DND-41 (cell line): ENCODE measurements at places on chromosomes 4 and X.

DNA sequence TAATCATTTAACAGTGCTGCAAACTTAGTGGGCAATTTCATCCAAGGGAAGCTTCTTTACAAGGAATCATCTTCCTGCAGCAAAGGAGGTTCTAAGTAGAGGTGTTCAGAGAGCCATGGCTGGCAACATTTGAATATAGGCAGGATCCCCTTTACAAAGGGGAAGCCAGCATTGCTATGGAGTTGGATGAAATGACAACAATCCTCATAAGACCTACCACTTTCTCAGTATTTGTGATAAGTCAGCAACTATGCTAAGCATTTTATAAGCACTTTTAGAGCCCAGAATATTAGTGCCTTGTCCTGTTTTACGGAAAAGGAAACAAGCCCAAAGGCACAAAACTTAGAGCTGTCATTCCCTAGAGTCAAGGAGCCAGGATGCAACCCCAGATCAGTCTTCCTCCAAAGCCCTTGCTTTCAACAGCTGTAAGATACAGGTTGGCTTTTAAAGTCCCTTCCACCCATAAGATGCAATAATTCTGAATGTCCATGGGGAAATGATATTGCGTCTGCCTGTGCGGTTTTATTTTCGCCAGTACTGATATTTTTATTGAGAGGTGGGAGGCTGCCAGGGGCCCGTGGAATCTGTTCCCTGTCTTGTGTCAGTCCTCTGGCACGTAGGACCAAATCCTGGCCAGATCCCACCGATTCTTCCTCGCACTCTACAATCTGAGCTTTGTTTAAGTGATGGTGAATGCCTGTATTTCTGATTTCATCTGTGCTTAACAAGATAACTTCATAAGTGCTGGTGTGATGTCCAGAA, 59.1 kb downstream of the SMIM20 start:
- no peak overlapping the region for H3K4me3 ChIP-seq
- H3K36me3 ChIP-seq, result no peaks in the 10 kb centered on the region
- no peaks in the 10 kb centered on the region for H3K4me1 ChIP-seq
- H3K27ac ChIP-seq, result no peak overlapping the region

DNA sequence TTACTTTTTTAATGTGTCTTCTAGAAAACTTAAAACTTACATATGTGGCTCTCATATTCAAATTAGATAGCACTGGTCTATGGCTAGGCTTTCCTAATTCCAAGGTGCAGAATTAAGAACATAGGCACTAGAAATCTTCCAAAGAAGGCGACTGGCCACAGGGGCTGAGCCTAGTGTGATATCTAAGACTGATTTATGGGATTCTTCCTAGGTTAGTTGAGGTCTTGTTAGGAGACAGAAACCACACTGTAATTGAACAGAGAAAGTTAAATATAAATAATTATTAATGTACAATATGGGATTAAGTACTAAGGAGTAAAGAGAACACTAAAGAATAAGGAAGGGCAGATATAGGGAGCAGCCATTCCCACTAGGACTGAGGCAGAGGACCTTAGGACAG, 48.3 kb downstream of the SNX25 start:
- H3K4me3 ChIP-seq, result no peak overlapping the region
- H3K4me1 ChIP-seq, result peaks cover 17% of the 10 kb centered on the region; the same call in 1 of the 2 replicates
- H3K36me3 ChIP-seq, result no peaks in the 10 kb centered on the region
- DNase-seq, result no peak

- no peak overlapping the region for H3K27ac ChIP-seq
- H3K27me3 ChIP-seq, result peaks cover 3% of the 10 kb centered on the region
- no peaks in the 10 kb centered on the region for H3K4me1 ChIP-seq
- DNase-seq, result no peak
These were observed 247.1 kb upstream of the PITX2 start for GRCh38 chr4:110869862-110870572.

DNA sequence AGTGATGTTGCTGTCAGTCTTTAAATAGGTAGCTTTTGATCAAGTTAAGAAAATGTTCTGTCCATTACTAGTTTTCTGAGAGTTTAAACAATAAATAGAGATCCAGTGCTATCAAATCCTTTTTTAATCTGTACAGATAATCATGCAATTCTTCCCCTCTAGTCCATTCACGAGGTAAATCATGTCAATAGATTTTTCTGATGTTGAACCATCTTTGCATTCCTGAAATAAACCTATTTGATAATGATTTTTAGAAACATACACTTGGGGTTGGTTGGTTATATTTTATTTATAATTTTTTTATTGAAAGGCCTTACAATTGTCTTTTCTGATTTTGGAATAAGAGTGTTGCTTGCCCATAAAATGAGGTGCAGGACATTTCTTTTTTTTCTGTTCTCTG, 95.0 kb downstream of the FAM53A start:
- no peak overlapping the region for H3K4me3 ChIP-seq
- no peaks in the 10 kb centered on the region for H3K27me3 ChIP-seq
- no peaks in the 10 kb centered on the region for H3K4me1 ChIP-seq
- no peak for DNase-seq
- H3K36me3 ChIP-seq, result no peaks in the 10 kb centered on the region
- no peak overlapping the region for H3K27ac ChIP-seq

GRCh38 chrX:48960291-48960690, 2.9 kb upstream of the OTUD5 start:
- no peak overlapping the region for H3K27ac ChIP-seq
- no peak for DNase-seq
- H3K27me3 ChIP-seq, result no peaks in the 10 kb centered on the region
- peaks cover 25% of the 10 kb centered on the region for H3K4me1 ChIP-seq

DNA sequence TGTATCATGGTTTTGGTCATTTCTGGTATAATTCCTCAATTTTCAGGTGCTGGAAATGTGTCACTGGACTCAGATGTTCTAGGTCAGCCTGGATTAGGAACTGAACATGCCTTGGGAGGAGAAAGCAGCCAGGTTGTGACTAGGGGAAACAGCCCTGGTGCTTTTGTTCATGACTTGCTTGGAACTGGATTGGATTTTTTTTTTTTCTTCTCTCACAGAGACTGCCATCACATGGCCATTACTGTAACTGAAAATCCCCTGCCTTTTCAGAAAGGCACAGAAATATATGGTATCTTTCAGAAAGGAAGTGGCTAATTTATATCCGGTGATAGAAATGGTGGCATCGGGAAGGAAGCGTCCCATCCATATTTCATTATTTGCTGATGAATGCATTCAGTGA, 34.6 kb downstream of the SEPTIN11 start:
- H3K27me3 ChIP-seq, result peaks cover 12% of the 10 kb centered on the region
- no peak for DNase-seq
- peaks cover 11% of the 10 kb centered on the region; the same call in 1 of the 2 replicates for H3K4me1 ChIP-seq
- no peak overlapping the region for H3K27ac ChIP-seq
- no peaks in the 10 kb centered on the region for H3K36me3 ChIP-seq

DNA sequence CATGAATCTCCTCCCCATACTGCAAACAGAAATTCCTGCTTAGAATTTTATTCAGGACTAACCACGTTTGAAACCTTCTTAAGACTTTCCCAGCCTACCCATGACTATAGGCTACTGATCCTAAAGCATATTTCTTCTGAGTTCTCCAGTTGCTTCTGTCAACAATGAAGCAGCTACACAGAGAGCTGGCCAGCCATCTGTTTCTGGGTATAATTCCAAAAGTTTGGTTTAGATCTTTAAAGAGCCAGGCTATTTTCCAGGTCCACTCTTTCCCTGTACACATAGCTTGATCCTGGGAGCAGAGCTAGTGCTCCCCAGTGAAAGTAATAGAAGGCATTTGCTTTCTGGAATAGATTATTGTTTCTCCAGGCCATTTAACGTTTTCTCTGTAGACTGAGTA, 4.0 kb upstream of the ITM2A start:
- H3K4me3 ChIP-seq, result no peak overlapping the region
- H3K27ac ChIP-seq, result no peak overlapping the region
- H3K4me1 ChIP-seq, result no peaks in the 10 kb centered on the region
